GOT3 (cell line): ENCODE measurements at places on chromosomes 2 and 18.

DNA sequence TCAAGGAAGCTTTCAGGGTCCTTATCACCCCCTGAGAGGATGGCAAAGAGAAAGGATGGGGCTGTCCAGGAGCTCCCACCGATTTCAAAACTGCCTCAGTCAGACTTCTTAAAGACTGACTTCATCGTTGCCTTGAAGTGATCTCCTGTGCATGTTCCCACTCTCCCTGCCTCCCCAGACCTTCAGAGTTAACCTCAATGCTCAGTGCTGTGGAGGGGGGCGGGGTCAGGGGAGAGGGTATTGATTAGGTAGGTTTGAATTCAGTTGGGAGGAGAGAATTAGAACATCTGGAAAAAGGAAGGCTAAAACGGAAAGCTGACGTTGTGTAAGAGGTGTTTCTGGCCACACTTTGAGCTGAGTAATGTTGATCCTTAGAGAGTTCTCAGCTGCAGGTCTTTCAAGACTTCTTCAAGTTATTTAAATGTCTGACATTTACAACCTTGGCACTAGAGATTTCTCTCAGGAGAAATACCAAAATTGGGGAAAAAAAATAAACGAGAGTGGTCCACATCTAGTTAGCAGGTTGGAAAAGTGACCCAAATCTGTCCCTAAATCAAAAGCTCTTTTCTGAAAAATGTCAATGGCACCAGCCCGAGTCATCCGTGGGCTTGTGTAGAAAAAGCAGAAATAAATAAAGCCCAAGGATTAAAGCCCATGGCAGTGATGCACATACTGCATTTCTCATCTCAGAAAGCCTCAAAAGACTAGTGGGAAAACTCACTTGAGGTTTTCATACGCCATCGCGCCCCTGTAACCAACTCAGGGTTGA is 134.7 kb upstream of the EPAS1 start:
- DNase-seq: no peak

GRCh38 chr18:12839526-12840196 is 44.4 kb downstream of the PTPN2 start:
- no peak for DNase-seq

GRCh38 chr18:13934676-13935075 is 19.3 kb upstream of the MC2R start:
- no peak for DNase-seq

- DNase-seq: no peak
Observed at GRCh38 chr2:99255491-99256318, at the start of gene LYG2. Gene LYG2, minus strand, starts transcription at chr2:99255666. Its CDS starts 1,406 bp downstream, at chr2:99254260.
